ENCODE measurements at places on chromosomes 3 and 15.

DNA sequence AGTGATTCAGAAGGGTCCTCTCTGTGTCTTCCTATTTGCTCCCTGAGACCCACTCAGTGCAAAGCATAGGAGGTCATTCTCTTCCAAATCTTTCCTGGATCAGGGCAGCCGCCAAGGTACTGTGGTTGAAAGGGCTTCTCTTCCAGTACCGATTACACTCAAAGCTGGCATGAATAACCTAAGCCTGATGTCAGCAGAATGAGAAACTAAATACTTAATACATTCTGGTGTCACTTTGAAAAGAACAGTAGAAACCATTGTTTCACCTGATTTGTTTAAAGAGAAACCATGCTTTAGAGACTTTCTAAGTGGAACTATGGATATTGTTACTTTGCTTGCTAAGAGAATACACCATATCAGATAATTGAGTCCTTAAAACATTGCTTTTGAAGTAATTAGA is 50.2 kb downstream of the PDHB start:
- no peak for DNase-seq

DNA sequence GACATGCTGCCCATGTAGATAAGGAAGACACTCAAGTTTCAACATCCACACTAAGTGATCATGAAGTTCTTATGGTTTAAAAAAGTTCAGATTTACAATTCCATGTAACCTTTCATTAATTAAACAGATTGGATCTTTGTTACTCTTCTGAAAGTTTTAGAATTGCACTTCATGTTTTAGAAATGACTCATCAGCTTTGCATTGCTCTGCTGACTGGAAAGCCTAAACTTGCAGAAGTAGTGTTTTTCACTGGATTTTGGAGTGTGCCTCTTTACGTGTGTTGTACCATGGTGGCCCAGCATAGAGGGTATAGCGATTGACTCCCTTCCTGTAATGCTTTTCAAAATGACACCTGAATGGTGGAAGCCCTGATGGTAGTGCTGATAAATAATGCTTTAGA is 157.9 kb downstream of the BBX start:
- DNase-seq: no peak

DNA sequence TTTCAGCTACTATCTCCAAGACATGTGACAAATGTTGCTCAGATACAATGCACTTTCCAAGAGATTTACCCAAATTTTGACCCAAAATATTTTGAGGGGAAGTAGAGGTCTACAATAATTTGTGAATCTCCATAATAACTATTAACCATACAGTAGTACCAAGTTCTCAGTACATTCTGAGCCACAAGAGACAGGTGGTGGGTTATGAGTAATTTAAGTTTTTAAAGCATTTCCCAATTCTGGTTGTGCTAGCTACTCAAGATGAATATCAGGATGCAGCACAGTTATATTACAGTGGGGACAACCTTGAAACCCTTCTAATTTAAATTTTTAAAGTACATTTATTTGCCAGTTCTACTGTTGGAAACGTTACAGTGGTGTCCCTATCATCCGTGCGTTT is 92.2 kb upstream of the MITF start:
- no peak for DNase-seq

GRCh38 chr3:51338632-51339031 is 46.5 kb upstream of the MANF start:
- no peak for DNase-seq

DNA sequence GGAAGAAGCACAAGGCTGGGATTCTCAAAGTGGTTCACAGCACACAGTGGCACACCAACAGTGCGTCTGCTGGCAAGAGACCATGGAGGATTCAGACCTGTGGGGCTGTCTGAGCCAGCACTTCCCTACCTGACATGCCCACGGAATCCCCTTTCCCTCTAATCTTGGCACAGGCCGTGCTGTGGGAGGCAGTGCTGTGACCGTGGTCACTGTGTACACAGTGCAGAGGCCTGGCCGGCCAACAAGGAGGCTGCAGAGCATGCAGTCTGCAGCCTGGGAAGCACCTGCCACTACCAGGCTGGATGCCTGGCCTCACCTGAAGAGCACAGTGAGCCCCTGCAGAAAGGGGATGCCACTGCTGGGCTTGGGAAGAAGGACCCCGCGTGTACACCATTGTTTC is 301.0 kb upstream of the LYSMD4 start:
- DNase-seq: no peak

DNA sequence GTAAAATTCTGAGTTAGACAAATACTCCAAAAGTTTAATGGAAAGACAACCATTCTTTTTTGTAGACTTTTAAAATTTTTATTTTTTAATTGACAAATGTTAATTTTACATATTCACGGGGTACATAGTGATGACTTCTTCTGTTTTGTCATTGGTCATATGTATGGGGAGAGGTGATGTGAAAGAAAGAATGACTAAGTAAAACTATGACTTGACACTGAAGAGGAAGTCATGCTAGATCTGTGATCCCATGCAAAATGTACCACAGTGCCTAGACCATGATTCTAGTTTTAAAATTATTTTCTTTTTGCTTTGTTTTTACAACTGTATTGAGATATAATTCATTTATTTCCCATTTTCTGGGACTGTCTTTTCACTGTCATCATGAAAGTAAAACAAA is 281.6 kb downstream of the MBNL1 start:
- no peak for DNase-seq

DNA sequence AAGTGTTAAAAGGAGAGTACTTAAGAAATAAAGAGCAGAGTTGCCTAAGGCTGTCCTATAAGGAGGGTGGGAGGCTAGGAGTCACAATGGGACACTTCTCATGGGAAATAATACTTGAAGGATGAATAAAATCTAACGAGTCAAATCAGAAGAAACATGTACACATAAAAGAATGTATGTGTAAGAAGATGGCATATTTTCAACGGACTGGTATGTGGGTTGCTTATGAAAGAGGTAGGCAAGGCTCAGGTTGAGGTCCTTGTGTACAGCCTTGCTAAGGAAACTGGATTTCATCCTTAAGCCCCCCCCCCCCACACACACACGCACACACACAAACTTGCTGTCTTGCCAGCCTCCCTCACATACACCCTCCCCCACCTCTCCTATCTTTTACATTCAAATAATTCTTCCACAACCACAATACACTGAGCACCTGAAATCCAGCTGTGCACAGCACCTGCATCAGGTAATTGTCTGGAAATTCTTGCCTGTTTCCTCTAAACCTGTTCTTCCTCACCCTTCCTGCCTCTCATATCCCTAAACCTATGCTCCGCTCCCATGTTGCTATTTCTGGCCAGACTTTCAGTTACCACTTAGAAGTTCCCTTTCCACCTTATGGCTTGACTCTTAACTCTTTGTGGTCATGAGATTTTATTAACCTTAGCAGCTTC is 79.2 kb downstream of the FMN1 start:
- no peak for DNase-seq

GRCh38 chr3:102444101-102444500 is 9.3 kb downstream of the ZPLD1 start:
- no peak for DNase-seq
